ENCODE measurements at places on chromosomes 3 and 15.

DNA sequence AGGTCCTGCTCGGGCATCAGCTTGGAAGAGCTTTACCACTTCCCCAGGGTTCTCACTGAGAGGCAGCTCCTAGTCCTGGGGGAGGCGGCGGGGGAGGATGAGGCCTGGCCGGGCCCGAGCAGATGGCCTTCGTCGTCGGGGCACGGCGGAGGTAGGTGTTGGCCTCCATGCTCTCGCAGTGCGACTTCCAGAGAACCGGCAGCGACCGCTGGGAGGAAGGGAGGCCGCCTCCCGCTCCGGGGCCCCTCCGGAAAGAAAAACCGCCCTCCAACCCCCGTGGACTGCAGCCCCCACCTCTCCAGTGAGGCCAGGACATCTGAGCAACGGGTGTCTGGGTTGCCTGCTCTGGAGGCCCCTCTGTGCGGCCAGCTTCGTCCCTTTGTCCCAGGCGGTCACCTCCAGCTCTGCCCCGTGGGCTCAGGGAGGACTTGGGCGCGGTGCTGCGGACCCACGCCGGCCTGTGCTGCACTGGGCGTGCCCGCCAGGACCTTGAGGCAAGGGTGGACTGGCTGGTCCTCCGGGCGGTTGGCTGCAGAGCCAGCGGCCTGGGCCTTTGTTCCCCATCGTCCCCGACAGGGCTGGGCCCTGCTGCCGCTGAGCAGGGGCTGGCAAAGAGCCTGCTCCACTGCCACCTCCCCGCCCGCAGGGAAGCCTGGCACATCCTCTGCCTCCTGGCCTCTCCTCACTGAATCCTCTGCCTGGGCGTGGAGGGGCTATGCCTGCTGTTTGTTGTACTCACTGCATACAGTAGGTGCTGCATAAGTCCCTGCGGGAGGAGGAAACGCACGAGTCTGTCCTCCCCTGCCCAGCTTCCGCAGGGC, 13.6 kb upstream of the GP9 start:
- DNase-seq: no peak

GRCh38 chr3:171282041-171282440, 178.2 kb downstream of the TNIK start:
- no peak for DNase-seq

DNA sequence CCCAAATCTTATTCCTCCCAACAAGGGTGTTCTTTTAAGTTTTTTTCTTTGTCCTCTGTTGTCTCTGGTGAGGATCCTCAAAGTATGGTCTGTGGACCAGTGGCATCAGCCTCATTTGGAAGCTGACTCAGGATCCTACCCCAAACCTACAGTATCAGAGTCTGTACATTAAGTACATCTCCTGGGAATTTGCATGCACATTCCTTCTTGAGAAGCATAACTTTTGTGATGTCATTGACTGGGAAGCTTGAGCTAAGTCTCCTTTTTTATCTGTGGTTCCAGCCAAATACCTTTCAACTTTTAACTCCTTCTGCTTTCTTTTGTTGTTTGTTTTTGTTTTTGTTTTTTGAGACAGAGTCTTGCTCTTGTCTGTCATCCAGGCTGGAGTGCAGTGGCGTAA, 40.5 kb downstream of the ARMC8 start:
- DNase-seq: no peak

- no peak for DNase-seq
Observed at GRCh38 chr15:55357774-55358173, 38.8 kb downstream of the PIGB start.

GRCh38 chr15:51168700-51169099, 74.0 kb upstream of the TNFAIP8L3 start:
- DNase-seq: no peak

GRCh38 chr3:14462738-14463137, 60.3 kb downstream of the SLC6A6 start:
- no peak for DNase-seq

Data from upper lobe of left lung (tissue), 6 donors.